ENCODE measurements at places on chromosomes 7 and 10.

DNA sequence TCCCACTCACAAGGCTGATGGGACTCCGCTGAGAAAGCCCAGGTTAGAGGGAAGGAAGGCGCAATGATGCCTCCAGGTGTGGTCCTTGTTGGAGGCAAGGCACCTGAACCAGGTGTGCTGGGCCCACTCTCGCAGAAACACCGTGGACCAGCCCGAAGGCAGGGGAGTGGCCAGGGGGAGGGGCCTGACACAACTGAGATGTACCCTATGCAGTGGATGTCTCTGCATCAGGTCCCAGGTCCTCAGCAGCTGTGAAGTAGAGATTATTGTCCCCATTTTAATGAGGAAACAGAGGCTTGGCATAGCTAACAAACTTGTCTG, 32.0 kb downstream of the GBX1 start:
- no peak for DNase-seq

- no peak for DNase-seq
Observed at GRCh38 chr7:27199849-27200760, at the start of gene HOXA13. Gene HOXA13, minus strand, starts transcription at chr7:27200091. Its CDS starts 14 bp downstream, at chr7:27200077.

DNA sequence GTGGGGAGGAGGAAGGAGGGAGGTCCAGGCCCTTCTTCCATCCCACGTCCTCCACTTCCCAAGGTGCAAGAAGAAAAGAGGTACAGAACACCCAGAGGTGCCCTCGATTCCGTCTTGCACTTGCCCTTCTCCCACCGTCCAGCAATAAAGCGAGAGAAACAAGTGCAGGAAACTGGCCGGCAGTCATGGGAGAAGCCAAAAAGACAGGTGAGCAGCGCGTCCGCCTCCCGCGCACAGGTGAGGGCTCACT, 1.3 kb downstream of the C10orf95 start:
- no peak for DNase-seq

- no peak for DNase-seq
Observed at GRCh38 chr7:88666626-88667025, 92.9 kb upstream of the ZNF804B start.

DNA sequence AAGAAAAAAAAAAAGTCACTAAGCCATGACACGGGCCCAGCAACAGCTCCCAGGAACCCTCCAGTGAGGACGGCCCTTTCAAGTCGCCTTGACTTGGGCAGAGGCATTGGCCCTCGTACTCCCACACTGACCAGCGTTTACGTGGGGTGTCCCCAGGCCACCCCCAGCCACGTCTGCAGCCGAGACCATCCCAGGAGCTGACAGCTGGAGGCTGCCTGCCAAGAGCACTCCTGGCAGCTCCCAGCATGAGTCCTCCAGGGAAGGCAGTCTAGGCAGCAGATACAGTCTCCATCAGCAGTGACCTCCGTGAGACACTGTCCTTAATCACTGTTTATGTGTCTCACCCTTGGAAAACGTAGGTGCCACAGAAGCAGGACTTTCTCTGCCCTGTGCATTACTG, 86.5 kb downstream of the PROSER2 start:
- no peak for DNase-seq

DNA sequence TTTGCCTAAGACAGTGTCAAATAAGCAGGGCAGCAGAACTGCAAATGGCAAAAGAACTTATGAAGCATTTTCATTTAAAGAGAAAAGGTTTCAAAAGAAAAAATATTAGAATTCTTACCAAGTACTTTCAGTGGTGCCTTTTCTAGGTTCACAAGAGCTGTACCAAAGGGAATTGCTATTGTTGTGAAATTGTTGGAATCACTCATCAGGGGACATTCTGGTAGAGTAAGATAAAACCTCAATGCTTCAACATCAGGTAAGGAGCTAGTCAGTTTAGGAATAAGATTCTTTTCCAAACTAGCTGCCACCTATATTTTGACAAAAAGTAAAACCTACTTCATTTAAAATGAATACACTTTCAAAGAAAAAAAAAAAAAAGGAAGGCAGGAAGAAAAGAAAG, 85.0 kb downstream of the HERC4 start:
- DNase-seq: no peak

GRCh38 chr7:143392875-143393266, 11.7 kb downstream of the ZYX start:
- no peak for DNase-seq

DNA sequence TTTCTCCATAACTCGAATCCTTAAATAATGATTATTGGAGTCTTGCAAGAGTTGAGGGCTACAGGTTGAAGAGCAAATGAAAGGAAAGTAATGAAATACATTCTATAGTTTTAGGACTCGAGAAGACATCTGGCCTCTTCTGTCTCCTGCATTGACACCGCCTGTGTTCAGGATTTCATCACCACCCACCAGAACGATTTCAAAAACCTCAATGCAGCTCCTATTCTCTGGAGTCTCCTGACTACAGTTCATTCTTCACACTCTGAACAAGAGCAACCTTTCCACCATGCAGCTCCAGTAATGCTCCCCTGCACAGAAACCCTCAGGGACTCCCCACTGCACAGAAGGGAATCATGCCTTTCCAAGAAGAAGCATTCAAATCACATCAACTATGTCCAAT, 5.5 kb downstream of the IL15RA start:
- no peak for DNase-seq

All from cerebellar nuclear complex (tissue), 1 donor.